IMR-90 (cell line): ENCODE measurements at places on chromosomes 1 and 21.
A peak's percentile ranks its signal among the peaks of the same experiment; 100 is the strongest.

- DNase-seq: no peak
Measured at GRCh38 chr1:246933893-246934292, 2.1 kb upstream of the AHCTF1 start.

- DNase-seq: no peak
Measured at GRCh38 chr1:247156787-247157232, 15.0 kb downstream of the ZNF124 start.

DNA sequence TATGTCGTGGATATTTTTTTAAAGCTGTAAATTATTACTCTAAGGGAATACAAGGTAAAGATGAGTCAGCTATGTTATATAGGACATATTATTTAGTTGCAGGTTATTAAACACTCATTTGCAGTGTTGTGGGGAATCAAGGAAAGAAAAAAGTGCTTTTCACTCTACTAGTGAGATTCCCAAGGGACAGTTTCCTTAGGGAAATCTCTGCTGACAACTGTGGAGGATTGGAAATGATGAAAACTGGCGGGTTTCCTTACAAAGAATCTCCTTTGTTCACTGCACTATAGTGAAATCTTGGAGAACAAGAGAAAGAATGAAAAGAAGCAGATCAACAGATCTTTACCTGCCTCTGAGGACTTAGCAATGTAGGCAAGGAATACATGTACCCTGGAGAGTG is 24.5 kb upstream of the TRIM45 start:
- no peak for DNase-seq

DNA sequence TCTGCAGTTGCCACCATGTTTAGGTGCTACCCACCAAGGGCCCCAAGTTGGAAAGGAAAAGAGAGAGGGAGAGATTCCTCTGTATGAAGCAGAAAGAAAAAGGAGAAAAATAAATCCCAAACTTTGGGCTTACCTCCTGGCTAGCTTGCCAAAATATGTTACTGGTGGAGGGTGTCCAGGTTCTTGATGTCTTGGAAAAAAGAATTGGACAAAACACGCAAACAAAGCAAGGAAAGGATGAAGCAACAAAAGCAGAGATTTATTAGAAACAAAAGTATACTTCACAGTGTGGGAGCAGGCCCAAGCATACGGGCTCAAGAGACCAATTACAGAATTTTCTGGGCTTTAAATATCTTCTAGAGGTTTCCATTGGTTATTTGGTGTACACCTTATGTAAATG is 204.5 kb upstream of the LRRC7 start:
- no peak for DNase-seq

DNA sequence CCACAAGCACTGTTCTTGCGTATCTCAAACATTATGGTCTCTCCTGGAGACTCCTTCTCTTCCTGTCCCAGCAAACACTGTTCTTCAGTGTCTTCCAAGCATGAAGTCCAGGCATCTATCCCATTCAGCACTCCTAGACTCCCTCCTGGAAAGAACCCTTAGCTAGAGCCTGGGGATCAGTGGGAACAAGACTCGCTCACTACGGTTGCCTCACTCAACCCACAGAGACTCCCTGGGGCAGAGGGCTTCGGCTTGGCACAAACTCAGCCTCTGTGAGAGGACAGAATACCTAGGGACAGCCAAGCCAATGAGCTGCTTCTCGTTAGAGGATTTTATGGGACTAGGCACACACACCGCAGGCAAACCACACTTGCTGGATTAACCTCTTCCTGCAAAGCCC is 86.5 kb upstream of the IPO9 start:
- DNase-seq: no peak

- DNase-seq: peak; percentile 54
Measured at GRCh38 chr1:78743626-78744025, 94.0 kb downstream of the IFI44 start.

- DNase-seq: no peak
Measured at GRCh38 chr1:34753163-34753562, 1.7 kb upstream of the GJB5 start.

DNA sequence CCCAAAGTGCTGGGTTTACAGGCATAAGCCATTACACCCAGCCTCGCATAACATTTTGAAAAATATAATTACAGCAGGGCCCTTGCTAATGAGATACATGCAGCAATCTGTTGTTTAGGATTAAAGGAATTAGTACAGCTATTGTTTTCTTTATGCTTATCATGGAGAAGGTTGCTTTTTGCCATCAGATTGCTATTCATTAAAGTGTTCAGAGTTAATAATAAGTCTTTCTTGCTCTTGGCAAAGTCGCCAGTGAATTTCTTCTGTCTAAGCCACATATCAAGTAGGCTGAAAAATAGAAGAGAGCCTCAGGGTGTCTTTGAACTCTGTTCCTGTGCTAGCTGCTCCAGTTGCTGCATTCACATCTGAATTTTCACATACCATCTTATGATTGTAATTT is 144.1 kb downstream of the POU2F1 start:
- no peak for DNase-seq

GRCh38 chr1:170049176-170049800 is 25.2 kb downstream of the KIFAP3 start:
- DNase-seq: no peak

GRCh38 chr1:206467915-206468314 is 2.4 kb upstream of the IKBKE start:
- DNase-seq: peak; percentile 40

GRCh38 chr1:185654199-185654951 is 79.8 kb upstream of the HMCN1 start:
- peak; percentile 73 for DNase-seq

DNA sequence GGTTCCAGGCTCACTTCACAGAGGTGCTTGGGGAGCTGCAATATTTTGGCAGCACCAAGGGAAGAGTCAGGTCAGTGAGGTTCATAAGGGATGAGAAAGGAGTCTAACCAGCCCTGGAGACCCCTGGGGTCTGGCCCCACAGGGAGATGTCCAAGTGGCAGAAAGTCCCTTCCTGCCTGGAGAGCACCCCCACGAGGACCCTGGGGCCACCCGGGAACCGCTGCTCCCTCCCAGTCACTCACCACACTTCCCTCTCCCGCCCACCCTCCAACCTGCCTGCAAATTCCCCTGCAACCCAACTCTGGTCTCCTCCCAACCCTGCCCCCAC is 6.5 kb upstream of the ITGB2 start:
- no peak for DNase-seq

DNA sequence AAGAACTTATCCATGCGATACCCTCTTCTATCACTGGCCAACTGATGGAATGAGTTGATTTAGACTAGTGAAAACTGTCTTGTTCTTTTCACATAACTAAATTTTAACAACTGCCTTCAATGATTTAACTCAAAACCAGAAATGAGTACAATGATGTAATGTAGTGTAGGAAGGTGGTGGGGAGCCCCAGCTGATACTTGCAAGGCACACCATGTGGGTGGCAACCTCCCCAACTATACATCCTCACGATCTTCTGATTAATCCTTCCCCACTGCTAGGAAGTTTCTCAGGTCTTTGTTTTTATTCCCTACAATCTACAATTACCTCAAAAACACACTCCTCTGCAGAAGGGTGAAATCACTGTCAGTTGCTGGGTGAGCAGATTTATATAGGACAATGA is 100.7 kb downstream of the KCTD3 start:
- no peak for DNase-seq

GRCh38 chr1:115237507-115237906 is 100.5 kb downstream of the NGF start:
- peak; percentile 69 for DNase-seq

DNA sequence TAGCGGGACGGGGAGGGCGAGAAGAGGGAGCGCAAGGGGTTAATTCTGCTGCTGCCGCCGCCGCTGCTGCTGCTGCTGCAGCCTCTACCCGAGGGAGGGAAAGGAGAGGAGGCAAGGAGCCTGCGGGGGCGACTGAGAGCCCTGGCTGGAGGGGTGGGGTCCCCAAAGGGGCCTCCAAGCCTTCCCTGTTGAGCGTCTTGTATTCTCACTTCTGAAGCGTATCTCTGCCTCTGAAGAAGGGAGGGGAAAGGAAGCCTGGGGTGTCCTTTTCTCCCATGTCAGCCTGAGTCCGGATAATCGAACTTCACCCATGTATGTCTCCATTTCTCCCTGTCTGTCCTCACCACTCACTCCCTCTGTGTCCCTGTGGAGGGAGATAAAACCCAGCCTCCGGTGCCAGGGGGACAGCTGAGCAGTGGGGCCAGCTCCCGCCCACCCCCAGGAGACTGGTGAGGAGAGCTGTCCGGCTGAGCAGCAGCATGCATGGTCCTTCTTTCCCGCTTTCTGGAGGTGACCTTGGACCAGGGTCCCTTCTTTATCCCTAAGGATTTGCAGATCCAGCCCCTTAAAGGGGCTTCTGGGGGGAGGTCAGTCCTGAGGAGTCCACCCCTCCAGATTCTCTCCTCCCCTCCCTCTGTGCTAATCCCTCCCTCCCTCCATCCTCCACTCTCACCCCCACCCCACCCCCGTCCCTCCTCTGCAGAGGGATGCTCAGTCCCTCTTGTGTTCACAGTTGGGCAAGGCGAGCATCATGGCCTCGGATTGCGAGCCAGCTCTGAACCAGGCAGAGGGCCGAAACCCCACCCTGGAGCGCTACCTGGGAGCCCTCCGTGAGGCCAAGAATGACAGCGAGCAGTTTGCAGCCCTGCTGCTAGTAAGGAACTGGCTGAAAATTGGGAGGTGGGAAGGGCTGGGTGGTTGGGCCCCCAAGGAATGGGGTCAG is 1.0 kb downstream of the NCDN start:
- no peak for DNase-seq

- DNase-seq: no peak
Measured at GRCh38 chr1:27572679-27573426, 31.1 kb downstream of the AHDC1 start.

- DNase-seq: no peak
Measured at GRCh38 chr1:154478013-154478412, 24.0 kb upstream of the TDRD10 start.

GRCh38 chr1:32303997-32304622 is 12.2 kb downstream of the HDAC1 start:
- peak; percentile 74 for DNase-seq

- no peak for DNase-seq
Measured at GRCh38 chr1:39648496-39648895, 9.1 kb upstream of the HEYL start.

DNA sequence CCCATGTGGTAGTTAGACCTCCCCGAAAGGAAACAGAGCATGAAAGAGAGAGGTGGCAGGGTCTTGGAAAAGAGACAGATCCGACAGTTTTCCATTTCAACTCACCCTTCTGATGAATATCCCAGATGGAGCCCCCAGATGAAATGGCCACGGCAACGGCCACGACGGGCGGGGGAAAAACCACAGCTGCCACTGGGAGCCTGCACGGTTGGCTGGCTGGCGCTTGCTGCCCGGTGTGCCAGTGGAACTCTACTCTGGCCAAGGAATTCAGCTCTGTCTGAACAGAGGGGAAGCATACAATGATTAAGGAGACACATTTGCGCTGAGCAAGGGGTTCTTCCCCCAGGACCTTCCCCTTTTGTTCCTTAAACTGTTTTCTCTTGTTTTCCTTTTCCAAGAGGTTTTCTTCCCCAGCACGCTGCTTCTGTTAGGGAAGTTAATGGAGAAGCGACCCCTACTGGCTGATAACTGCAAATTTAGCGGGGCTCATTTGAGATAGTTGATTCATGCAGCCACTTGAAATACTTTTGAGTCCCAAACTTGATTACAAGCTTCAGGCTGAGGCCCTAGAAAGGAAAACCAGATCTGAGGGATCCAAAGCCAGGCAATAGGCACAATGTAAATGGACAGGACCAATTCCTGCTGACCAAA is 1122.5 kb downstream of the NCAM2 start:
- DNase-seq: no peak

GRCh38 chr1:65423884-65424572 is 3.6 kb downstream of the LEPR start:
- DNase-seq: peak; percentile 88

DNA sequence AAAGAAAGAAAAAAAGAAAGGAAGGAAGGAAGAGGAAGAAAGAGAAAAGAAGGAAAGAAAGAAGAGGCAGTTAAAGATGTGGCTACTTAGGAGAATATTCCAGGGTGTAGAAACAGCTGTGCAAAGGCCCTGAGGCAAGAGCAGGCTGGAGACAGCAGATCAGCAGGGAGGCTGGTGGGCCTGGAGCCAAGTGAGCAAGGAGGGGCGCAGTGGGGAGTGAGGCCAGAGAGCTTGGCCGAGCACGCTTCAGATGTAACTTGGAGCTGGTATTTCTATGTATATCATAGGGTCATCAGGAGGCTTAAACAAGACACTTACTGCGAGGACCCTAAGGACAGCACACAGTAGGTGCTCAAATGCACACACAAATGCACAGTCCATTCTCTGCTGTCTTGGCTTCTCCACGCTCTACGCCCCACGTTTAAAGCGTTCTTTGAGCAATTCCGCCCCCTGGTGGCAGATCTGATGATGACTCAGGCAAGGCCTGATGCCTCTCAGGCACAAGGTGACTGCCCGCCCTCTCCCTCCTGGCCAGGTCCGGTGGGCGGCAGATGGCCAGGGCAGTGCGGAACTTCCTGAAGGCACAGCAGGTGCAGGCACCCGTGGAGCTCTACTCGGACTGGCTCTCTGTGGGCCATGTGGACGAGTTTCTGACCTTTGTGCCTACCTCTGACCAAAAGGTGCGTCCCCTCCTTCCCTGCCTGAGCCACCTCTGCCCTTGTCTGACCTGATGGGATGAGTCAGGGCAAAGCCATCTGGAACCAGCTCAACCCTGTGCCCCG is 11.9 kb upstream of the PADI3 start:
- peak; percentile 75 for DNase-seq

- no peak for DNase-seq
Measured at GRCh38 chr1:2606396-2606880, 19.9 kb downstream of the PRXL2B start.

GRCh38 chr1:8816831-8817411 is 519 bp downstream of the RERE start:
- no peak for DNase-seq

DNA sequence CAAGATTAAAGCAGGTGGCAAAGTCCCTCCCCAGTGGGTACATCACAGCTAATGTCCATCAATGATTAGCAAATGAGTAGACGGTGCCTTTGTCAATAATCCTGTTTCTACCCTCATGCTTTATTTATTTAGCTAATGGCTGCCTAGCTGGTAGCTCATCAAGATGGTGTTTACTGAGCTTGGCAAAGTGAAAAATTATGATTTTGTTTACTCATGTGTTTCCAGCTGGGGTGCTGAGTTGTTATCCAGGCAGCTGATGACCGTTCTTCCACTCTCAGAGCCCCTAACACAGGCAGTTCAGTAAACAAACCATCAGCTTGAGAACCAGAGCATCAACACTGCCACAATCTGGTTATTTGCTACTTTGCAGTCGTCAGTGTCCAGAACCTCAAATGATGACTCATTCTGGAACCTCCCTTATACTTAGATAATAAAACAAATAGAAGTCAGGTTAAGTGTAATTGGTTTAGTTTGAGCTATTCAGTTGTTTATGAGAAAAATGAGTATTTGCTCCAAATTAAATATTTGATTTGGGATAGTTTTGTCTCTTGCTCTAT is 163.9 kb downstream of the ST6GALNAC5 start:
- peak; percentile 73 for DNase-seq

DNA sequence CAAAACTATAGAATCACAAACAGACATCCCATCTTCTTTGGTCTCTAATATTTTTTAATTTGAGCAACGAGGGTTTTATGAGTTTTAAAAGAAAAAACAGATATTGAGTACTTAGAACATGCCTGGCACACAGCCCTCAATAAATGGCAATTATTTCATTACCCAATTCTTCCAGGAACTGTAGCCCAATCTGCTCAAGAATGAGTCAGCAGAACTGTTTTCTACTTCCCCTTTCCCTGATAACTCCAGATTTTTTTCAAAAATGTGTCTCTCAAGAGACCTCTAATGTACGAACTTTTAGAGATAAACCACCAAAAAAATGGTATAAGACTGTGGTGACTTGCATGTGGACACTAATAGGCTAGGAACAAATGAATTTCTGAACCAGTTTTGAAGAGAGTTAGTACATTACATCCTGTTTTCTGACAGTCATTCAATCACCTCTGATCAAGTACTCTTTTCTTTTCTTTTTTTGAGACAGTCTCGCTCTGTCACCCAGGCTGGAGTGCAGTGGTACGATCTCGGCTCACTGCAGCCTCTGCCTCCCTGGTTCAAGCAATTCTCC is 11.5 kb downstream of the ABL2 start:
- peak; percentile 55 for DNase-seq
